NCI-H2081 treated with DMSO at 0.1 percent for 48 hours (cell line): ENCODE measurements at places on chromosomes 3 and 15.
A peak's percentile ranks its signal among the peaks of the same experiment; 100 is the strongest.

DNA sequence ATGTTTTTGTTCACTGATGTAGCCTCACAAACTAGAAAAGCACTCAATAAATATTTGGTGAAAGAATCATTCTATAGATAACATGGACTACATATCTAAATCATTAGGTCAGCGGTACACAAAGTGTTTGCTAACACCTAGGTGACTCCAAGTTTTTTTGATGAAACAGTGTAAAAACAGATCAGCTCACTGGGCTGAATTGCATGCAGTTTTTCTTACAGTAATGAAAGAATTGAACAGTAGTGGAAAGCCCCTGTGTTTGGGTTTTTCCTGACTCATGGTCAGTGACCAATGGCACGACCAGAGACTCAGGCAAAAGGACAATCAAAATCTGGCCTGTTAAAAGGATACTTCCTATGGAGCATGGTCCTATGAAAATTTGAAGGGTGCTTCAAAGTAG lies 384.3 kb upstream of the EPHA6 start:
- DNase-seq = no peak

GRCh38 chr15:59011262-59011952 lies 23.9 kb downstream of the RNF111 start:
- DNase-seq = no peak

DNA sequence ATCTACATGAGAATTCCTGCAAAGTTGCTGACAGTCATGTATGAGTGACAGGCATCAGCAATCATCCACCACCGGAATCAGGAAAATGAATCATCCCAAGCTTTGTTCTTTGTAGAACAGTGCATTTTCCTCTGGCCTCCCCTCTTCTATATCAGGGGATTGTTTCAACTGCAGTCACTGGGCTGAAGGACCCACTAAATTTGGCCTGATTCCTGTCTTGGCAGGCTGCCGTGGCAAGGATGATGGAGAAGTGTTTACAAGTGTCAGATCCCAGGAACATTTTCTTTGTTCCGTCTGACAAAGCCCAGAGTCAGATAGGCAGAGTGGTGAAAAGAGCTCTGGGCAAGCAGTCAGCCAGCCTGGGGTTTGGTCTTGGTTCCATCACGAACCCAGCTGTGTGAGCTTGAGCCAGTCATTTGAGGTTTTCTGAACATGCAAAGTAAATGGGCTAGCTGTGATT lies 175.1 kb upstream of the TSC22D2 start:
- no peak for DNase-seq

DNA sequence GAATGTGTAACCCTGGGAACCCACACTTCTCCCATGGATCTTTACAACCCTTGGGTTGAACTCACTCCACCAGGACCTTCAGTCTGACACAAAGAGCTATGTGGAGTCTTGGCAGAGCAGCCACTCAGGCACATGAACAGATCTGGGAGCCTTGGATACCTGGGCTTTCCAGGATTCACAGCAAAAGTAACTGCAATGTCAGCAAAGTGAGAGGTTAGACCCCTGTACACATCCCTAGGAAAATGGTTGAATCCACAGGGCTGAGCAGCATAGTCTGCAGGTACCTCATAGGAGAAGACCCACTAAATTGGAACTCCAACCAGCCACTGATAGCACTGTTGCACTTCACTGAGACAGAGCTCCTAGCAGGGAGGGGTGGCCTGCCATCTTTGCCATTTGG lies 59.6 kb downstream of the ILDR1 start:
- DNase-seq = no peak

DNA sequence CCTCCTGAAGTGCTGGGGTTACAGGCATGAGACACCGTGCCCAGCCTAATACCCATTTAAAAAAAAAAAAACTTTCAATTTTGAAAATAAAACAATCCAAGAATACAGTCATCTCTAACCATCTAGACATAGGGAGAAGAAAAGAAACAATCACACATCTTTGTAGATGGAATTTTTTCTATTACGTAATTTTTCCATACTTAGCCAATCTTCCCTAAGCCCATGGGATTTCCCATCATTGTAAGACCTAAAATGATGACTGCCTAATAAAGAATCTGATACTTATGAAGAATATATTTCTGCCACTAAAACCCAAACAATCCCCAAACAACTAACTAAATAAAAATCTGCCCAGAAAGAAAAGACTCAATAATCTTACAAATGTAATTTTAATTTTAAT lies 88.7 kb downstream of the CBLB start:
- DNase-seq = no peak

DNA sequence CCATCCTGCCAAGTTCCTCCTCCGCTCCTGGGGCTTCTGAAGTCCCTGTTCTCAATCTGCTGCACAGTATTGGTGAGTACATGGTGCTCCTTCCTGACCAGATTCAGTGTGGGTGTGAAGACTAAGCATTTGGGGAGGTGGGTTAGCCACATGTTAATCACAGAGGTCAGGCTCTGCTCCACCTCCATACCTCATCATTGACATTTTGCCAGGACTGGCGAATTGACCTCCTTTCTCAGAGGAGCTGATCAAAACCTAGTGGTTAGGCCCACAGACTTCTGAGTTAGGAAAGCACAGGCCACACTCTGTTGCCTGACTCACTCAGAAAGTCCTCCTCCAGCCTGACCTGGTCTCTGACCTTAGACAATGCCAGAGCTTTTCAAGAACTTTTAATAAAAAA lies 8.4 kb upstream of the RPS17 start:
- no peak for DNase-seq

DNA sequence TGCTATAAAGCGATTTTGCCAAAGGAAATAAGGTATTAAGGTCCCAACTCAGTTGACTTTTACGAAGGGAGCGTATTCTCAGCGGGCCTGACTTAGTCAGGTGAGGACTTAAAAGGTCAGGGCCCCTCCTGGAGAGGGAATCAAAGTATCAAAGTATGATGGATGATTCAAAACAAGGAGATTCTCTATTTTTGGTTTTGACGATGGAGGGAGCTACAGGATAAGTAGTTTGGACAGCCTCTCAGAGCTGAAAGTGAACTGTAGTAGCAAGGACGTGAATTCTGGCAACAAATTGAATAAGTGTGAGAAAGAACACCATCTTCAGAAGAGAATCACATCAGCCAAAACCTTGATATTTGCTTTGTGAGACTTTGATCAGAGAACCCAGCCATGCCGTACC lies 1186.5 kb downstream of the SI start:
- no peak for DNase-seq

DNA sequence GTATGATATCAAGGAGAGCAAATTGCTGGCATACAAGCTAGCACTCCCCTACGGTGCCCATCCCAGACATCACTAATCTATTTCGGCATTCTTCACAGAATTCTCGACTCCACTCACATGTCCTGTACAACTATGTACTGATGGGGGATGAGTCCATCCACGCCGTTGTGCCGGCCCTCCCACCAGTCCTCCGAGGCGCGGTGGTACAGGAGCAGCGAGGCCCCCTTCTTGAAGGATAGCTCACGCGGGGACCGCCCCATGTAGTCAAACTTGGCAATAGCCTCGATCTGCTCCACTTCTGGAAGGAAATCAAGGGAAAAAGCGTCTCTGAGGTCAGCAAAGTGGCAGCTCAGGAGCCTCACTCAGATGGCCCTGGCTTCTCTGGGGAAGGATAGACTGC lies 31.0 kb upstream of the RAD18 start:
- no peak for DNase-seq

GRCh38 chr3:15512166-15512565 lies 9.3 kb downstream of the COLQ start:
- peak; percentile 78 for DNase-seq

- DNase-seq = no peak
Measured at GRCh38 chr3:113839551-113839950, 963 bp downstream of the GRAMD1C start.

DNA sequence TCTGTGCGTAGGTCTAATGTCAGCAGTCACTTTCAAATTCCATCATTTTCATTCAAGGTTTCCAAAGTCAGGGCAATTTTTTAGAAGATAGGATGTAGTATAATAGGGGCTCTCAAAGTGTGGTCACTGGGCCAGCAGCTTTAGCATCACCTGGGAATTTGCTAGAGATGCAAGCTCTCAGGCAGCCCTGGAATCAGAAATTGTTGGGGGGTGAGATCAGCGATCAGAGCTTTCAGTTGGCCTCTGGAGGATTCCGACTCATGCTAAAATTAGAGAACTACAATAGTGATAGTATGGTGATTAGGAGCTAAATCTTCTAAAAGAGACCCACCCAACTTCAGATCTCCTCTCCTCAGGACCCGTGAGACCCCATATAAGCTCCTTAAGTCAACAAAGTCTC lies 2.4 kb upstream of the FRMD4B start:
- no peak for DNase-seq

DNA sequence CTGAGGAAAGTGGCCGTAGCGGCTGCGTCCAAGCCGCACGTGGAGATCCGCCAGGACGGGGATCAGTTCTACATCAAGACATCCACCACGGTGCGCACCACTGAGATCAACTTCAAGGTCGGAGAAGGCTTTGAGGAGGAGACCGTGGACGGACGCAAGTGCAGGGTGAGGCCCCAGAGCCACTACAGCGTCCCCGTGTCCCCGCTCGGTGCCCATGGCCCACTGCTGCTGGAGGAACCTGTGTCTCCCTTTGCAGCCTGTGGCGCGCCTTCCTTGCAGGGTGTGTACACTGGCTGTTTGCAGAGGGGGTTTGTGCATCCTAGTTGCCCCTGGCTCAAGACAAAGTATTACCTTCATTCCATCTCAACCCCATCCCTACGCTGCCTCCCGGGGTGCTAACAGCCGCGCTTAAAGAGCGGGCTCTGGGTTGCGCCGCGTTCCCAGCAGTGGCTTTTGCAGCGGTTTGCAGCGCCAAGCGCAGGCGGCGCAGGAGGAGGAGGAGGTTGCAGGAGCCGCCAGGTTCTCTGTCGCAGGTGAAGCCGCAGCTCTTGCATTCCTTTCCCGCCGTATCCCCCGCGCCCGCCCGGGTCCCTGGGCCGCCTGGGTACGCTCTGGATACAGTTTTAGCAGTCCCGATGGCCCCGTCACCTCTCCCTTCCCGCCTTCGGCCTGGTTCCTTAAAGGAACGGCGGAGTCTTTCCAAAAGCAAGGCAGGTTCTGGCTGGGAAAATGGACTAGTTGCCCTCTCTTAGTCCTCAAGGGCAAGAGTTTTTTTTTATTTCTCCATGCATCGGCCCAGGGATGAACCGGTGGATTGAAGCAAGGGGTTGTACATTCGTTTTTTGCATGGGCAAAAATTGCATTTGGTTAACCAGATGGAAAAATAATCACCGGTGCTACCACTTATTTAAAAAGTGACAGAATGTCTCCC lies 1.2 kb downstream of the CRABP1 start:
- no peak for DNase-seq

DNA sequence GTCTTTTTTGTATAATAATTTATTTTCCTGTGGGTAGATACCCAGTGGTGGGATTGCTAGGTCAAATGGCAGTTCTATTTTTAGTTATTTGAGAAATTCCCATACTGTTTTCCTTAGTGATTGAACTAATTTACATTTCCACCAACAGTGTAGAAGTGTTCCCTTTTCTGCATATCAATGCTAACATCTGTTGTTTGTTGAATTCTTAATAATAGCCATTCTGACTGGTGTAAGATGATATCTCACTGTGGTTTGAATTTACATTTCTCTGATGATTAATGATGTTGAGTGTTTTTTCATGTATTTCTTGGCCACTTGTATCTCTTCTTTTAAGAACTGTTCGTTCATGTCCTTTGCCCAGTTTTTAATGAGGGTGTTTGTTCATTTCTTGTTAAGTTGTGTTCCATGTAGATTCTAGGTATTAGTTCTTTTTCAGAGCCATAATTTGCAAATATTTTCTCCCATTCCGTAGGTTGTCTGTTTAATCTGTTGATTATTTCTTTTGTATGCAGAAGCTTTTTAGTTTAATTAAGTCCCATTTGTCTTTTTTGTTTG lies 713.3 kb upstream of the EPHA6 start:
- no peak for DNase-seq

- DNase-seq = no peak
Measured at GRCh38 chr15:71463156-71463665, 347.1 kb upstream of the NR2E3 start.

GRCh38 chr15:92796161-92796611 lies 103.9 kb upstream of the CHD2 start:
- DNase-seq = no peak

DNA sequence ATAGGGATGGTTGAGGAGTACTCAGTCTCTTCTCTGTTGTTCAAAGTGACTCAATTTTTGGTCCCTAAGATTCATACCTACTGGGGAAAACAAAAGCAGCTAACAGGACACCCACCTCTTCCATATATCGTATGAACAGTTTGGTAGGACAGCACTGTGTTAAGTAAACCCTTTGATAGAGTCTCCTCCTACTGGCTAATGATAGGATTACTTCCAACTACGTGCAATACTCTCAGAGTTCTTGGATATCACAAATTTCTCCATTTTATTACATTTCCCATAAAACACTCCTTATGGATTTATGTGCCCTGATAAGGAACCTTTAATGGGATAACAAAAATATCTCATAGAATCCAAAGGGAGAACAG lies 200.2 kb upstream of the GOLGA6L4 start:
- no peak for DNase-seq

DNA sequence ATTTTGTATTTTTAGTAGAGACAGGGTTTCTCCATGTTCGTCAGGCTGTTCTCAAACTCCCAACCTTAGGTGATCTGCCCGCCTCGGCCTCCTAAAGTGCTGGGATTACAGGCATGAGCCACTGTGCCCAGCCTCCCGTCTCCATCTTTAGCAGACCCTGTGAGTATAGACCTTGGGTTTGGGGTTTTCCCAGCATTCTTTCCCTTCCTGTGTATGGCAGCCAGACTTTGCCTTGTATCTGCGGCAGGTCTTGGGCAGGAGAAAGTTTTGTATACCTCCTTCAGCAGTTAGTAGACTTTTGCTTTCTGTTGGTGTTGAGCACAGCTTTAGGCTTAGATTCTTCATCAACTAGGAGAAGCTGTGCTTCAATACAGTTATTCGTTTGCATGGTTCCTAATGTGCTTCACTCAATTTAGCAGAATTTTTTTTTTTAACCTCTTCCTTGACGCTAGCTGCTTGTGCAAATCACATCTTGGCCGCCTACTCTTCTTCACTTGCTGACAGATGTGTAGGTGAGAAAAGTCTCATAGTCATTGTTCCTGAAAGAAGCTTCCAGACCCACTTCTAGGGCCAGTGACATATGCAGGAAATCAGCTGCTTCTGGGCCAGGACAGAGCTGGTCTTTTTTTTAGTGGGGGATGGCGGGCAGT lies 38.4 kb downstream of the MAP2K1 start:
- no peak for DNase-seq

DNA sequence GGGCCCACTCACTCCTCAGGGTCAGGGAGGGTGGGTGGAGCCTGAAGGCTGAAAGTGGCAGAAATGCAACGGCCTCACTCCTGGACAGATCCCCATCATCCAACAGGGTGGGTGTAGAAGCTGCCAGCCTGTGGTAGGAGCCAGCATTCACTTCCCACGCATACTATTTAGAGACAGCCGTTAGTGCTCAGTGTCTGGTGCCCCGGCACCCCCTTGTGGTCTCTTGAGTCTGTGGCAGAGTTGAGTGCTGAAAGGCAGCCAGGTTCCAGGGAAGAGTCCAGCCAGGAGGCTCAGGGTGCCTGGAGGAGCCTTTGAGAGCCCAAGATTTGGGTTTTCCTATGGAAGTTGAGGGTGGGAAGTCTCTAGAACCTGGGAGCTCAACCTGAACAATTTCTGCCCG lies 2.1 kb upstream of the GNAT1 start:
- DNase-seq = no peak

GRCh38 chr3:172154768-172155664 lies 115.6 kb downstream of the FNDC3B start:
- DNase-seq = no peak
